ENCODE measurements at places on chromosomes 16 and 17.

DNA sequence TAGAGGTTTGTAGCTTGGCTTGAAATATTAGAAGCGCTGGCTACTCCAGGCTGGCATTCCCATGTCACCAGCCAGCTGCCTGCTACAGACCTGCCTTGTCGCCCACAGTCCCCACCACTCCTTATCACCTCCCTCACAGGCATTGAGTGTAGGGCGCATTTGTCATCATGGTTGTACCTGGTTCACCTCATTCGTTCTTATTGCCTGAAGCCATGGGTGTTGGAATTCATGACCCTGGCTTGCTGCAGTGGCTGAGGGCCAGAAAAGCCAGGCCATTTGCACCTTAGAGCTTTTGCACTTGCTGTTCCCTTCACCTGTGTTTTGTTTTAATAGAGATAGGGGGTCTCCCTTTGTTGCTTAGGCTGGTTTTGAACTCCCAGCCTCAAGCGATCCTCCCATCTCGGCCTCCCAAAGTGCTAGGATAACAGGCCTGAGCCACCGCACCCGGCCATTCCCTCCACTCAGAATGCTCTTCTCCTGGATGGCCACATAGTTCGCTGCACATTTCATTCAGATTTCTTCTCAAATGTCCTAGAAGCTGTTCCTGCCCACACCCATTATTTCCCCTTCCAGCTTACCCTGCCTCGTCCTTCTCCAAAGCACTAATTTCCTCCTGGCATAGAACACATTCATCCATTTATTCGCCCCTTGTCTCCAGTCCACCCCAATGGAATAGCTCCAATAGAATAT lies 97.6 kb downstream of the C16orf78 start:
- no peak for DNase-seq

GRCh38 chr16:82754716-82755513 lies 128.1 kb downstream of the CDH13 start:
- DNase-seq = no peak

- no peak for DNase-seq
These were observed 33.0 kb upstream of the ARHGAP17 start for GRCh38 chr16:25048146-25048618.

DNA sequence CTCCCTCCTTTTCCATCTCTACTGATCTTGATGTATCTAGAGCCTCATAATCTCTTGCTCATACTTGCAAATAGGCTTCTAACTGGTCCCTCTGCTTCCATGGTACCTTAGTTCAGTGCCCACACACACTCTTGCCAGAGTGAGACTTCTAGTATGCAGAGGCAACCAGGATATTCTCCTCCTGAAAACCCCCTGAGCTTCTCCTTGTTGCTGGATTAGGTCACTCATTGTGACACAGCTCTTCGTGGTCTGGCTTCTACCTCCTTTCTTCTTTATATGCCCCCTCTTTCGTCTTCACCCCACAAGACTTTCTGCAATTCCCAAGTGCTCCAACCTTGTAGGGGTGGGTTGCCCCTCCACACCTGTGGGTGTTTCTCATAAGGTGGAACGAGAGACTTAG lies 2.5 kb upstream of the FAM20A start:
- DNase-seq = no peak

DNA sequence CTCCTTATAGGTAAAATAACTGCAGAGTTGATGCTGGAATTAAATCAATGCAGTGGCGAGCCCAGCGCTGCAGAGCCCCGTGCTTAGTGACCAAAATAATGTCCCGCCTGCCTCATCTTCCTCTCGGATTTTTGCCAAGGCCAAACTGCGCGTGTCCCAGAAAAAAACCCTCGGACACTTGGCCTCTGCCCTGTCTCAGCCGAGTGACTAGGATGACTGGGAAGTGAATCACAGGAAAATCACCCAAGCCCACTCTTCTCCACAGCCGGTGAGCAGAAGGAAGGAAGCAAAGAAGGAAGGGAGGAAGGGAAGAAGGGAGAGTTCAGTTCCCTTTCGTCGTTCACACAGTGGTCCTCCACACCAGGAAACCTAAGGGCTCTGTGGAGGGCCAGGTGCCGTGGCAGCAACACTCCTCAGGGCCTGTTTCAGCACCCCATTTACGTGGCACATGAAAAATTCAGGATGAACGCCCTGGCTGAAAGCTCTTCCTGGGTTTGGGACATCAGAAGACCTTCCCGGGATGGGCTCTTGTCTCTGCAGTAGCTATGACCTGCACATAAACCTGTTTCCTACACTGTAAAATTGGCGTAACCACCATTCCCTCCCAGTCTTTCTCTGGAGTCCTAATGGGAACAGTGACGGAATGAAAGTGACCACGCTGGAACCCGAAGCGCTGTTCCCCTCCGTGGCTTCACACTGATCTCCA lies 25.4 kb upstream of the HOXB13 start:
- no peak for DNase-seq

DNA sequence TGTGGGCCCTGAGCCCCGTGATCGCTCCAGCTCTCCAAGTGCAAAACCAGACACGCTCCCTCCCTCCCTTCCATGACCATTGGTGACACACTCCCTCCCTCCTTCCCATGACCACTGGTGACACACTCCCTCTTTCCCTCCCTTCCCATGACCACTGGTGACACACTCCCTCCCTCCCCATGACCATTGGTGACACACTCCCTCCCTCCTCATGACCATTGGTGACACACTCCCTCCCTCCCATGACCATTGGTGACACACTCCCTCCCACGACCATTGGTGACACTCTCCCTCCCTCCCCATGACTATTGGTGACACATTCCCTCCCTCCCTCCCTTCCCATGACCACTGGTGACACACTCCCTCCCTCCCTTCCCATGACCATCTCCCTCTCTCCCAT lies 56.3 kb downstream of the LMF1 start:
- no peak for DNase-seq

DNA sequence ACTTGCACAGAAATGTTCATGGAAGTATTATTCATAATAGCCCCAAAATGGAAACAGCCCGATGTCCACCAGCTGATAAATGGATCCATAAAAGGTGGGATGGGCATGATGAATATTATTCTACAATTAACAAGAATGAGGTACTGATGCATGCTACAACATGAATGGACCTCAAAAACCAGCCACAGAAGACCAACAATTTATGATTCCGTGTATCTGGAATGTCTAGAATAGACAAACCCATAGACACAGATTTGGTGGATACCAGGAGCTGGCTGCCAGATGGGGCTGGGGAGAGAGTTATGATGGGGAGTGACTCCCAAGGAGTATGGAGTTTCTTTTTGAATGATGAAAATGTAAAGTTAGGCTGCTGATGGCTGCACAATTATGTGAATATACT lies 10.8 kb upstream of the NAGLU start:
- no peak for DNase-seq

DNA sequence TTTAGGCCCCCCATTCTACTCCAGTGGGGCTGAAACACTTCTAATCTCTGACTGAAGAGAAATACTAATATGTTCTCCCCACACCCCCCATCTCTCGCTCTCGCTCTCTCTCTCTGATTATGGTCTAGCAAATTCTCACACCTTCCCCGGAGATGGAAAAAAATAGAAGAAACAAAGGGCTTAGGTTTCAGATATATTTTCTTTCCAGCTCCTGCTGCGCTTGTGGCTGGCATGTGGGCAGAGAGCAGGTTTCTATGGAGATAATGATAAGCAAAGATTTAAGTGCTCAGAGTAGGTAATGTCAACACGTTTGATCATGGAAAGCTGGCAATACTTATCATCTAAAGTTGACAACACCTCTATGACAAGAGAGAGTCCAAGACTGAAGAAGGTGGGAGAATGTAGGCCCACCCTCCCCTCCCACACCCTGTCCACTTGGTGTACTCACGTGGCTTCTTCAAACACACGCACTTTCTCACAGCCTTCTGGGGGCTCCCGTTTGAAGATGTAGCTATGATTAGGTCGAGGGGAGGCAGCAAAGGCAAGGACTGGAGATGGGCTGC lies 8.0 kb upstream of the SLC35B1 start:
- no peak for DNase-seq

GRCh38 chr17:76556765-76557367 lies 17.0 kb downstream of the PRCD start:
- DNase-seq = peak; percentile 61

- no peak for DNase-seq
These were observed 19.3 kb upstream of the KRT19 start for GRCh38 chr17:41547378-41547841.

DNA sequence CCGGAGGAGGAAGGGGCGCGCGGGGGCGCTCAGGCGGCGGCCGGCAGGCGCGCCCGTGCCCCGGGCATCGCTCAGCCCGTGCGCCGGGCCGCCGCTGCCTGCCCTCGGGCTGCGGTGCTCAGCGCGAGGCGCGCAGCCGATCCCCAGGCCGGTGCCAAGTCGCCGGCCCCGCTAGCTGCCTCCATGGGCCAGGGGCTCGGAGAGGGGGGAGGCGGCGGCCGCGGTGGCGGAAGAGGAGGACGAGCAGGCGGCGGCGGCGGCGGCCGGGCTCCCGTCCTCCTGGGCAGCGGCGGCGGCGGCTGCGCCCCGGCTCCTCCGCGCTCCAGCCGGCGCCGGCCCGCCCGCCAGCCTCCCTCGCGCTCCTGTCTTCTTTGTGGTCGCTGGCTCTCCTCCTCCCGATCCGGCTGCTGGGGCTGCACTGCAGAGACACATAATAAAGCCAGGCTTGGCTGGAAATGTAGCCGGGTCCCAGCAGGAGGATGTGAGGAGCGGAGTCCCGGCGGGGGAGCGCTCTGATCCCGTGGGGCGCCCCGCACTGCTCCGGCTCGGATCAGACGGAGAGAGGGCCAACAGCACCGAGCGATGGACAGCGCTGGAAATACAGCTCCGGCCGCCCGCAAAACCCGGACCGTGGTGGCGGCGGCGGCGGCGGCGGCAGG lies 889 bp upstream of the ZNF423 start:
- DNase-seq = peak; percentile 63

GRCh38 chr16:27231692-27232060 lies 28.4 kb downstream of the KDM8 start:
- DNase-seq = no peak

DNA sequence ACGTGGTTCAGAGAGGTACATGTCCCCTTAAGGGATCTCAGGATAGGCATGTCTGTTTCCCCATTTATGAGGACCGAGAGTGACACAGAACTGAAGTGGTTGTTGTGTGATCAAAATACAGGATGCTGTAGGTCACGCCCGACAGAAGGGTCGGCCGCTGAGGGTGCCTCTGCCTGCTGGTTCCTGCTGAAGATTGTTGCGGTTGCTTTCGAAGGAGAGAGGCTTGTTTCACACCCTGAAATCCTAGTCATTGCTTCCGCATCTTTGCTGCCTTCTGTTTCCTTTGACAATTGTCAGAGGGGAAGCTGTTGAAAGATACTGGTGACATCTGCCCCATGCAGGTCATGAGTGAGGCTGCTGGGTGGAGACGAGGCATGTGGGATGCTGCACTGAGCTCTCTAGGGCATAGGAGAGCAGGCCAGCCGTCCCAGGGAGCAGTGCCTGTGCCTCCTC lies 3.8 kb upstream of the NAT9 start:
- peak; percentile 100 for DNase-seq

DNA sequence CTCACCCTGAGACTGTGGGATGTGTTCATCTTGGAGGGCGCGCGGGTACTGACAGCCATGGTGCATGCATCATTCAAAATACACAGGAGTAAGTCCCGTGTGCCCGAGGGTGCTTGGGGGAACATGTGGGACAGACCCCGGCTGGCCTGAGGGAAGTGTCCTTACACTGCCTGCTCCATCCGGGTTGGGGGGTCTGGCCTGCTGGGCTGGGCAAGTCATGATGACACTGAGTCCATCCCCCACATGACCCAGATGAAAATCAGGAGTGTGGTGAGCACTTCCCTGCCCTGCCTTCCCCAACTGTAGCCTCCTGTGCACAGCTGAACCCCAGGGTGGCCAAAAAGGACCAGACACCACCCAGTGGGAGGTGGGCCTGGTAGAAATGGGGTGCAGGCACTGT lies 10.8 kb downstream of the TBC1D26 start:
- DNase-seq = no peak
